RPMI7951 (cell line): ENCODE measurements at places on chromosomes 3 and 15. TPM values are rescaled to one million over a fixed set of nuclear protein-coding genes. Genes with fewer than 3 reads are reported as not detected.

CHRM5 gene
- not detected in 2 replicates for total RNA-seq

CSPG4 gene
- 31.4 and 52.5 TPM in 2 replicates for total RNA-seq

GRCh38 chr15:35182841-35183479, 97.9 kb upstream of the NANOGP8 start:
- no peak for DNase-seq

- no peak for DNase-seq
Observed at GRCh38 chr3:98968824-98969223, 67.3 kb upstream of the DCBLD2 start.

DNA sequence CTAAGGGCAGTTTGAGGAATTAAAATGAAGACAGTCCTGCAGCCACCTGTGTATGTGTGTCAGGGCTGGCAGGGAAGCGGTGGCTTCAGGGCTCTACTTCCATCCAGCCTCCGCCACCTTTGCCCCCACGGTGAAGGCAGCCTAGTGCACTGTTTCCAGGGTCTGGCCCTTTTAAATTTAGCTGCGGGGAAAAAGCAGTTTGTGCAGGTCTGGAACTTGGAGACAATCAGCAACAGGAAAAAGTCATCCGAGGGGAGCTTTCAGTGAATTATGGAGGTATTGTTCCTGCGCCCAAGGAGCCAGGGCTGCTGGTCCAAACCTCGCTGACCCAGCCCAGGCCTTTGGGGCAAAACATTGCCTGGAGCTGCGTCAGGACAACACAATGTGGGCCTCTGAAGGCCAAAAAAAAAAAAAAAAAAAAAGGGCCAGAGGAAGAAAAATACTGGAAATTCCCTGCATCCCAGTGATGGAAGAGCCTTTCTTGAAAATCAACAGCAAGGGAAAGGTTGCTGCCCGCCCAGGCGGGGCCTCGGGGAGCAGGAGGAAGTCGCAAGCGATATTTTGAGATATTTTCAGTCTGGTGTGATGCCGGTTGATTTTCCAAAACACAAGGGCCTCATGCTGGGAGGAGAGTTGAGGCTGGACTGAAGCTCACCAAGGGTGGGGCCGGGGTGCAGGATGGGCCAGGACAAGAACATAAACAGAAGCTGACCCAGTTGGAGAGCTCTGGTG, 25.5 kb upstream of the FGD5 start:
- peak; percentile 19 for DNase-seq
